Activated gamma-delta T cell (primary cell): ENCODE measurements at places on chromosomes 1 and 21.
A peak's percentile ranks its signal among the peaks of the same experiment; 100 is the strongest.

DNA sequence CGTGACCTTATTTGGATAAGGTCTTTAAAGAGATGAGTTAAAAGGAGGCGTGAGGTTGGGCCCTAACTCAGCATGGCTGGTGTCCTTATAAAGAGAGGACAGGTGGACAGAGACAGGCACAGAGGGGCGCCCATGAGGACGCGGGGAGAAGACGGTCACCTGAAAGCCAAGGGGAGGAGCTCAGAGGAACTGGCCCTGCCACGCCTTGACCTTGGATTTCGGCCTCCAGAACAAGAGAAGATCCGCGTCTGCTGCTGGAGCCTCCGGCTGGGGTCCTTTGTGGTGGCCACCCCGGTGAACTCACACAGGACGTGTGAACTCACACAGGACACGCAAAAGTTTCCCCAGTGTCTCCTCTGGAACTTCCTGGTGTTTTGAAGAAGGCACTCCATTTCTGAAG lies 122.7 kb downstream of the SIK1 start:
- DNase-seq: no peak

DNA sequence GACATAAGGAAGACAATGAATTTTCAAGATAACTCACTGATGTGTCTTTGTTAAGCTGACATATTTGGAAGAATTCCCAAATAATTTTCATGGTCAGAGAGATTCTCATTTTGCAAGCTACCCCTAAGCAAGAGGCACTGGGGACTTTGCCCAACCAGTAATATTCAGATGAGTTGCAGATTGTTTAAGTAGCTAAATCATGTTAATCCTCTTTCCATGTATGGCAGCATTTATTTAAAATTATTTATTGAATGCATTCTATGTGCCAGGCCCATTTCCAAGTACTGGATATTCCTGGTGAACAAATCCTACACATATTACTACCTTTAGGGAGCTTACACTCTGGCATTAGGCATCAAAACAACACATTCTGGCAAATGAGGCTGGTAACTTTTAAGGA lies 56.5 kb upstream of the BACH1 start:
- no peak for DNase-seq

GRCh38 chr1:179228783-179229213 lies 679 bp downstream of the ABL2 start:
- DNase-seq: peak; percentile 14

GRCh38 chr1:218778257-218779126 lies 395.2 kb upstream of the LYPLAL1 start:
- DNase-seq: no peak

GRCh38 chr1:38558055-38558454 lies 301.5 kb downstream of the RRAGC start:
- DNase-seq: no peak

DNA sequence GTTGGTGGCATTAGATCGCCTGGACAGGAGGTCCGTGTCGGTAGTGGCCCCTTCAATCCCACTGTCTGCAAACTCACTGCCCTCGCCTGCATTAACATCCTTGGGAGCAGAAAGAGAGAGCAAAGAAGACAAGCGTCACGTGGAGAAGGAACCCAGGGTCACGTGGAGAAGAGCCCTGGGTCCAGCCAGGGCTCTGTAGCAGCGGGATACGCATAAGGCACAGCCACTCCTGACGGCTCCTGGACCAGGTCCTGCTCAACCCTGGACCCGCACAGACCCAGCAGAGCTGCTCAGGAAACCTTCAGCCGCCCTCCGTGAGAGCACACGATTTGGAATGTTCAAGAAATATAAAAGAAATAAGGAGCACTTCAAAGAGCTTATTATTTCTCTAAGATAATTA lies 92.0 kb downstream of the TIAM1 start:
- DNase-seq: no peak

GRCh38 chr1:29974316-29974724 lies 738.0 kb downstream of the PTPRU start:
- DNase-seq: no peak

DNA sequence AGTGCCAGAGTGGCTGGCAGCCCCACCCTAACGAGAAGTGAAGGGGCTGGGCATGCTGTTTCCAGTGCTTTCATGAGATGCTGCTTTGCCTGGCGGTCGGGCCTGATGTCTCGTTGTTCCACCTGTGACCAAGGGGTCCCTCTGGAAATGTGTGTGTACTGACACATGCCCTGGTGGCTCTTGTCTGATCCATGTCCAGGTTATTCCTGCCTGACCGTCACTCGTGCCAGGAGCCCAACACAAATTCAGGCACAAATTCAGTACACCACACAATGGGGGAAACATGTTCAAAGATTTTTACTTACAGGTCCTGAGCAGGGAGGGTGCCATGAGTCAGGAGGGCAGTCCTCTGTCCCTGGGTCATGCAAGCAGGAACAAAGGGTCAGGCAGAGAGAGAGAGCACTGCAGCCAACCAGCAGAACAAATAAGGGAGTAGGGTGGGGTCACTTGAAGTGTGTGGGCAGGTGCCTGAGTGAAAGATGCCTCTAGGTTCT lies 76.3 kb downstream of the ADARB1 start:
- DNase-seq: no peak

DNA sequence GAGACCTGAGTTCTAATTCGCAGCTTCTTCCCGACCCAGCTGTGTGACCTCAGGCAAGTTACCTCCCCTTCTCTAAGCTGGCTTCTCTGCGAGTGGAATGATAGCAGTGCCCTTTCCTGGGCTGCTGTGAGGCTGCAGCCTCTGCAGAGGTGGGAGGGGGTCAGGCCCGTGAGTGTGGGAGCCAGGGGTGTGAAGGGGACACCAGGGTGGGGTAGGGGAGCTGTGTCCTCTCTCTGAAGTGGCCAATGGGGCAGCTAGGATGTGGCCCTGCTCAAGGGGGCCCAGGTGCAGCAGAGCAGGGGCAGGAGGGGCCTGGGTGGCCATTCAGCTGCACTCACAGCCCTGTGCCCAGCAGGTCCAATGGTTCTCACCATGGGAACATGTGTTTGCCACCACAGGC lies 24.5 kb downstream of the DMRTB1 start:
- no peak for DNase-seq

GRCh38 chr1:109818271-109818987 lies 54.7 kb upstream of the EPS8L3 start:
- no peak for DNase-seq

DNA sequence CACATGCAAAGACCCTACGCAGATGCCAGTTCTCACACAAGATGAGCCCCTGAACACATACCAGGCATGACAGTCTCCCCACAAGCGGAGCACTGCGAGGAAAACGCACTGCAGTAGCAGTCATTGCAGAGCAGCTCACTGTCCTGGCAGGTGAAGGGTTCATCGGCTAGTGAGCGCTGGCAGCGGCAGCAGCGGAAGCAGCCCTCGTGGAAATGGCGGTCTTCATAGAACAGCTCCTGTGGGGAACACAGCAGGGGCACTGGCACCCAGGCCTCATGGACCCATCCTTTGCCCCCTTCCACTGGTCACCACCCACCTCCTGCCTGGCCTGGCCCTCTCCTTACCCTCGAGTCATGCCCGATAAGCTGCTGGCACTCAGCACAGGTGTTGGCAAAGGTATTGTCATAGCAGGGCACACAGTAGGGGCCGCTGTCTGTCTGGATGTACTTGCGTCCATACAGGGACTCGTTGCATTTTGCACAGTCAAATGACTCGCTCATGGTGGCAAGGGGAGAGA lies 6.3 kb downstream of the FHL3 start:
- DNase-seq: no peak

GRCh38 chr1:246750752-246751151 lies 26.5 kb downstream of the SCCPDH start:
- no peak for DNase-seq

GRCh38 chr1:14848625-14849024 lies 250.1 kb downstream of the KAZN start:
- no peak for DNase-seq

DNA sequence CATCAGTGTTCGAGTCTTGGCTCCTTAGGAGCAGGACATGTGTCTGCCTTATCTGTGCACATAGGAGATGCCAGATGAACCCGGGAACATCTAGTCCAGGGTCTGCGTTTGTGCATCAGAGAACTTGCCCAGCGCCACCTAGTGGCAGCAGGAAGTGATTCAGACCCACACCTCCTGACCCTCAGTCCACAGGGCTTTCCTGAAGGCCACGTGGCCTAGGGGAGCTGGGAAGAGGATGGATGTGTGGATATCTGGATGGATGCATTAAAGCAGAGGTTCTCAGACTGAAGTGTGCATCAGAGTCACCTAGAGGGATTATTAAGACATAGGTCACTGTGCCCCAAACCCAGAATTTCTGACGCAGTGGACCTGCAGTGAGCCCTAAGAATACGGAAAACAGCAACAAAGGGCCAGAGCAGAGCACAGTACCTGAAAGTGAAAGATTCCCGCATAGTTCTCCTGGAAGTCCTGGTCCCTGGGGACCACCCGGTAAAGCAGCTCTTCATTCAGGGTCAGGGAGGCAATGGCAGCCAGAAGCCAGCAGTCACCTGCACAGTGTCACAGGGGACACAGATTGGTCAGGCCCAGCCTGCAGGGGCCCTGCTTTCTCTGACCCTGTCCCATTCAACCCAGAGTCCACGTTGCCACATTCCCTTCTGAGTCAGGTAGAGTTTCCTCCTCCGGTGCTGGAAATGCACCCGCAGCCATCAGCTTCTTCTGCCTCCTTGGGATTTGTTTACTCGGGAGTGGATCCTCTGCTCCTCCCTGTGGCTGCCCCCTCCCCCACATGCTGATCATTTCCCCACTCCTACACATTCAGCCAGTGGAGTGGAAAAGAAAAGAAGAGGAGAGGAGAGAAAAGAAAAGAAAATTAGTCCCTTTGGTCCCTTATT lies 37.0 kb downstream of the CAPN8 start:
- DNase-seq: no peak

- no peak for DNase-seq
Measured at GRCh38 chr1:6175411-6175828, 4.7 kb downstream of the CHD5 start.

DNA sequence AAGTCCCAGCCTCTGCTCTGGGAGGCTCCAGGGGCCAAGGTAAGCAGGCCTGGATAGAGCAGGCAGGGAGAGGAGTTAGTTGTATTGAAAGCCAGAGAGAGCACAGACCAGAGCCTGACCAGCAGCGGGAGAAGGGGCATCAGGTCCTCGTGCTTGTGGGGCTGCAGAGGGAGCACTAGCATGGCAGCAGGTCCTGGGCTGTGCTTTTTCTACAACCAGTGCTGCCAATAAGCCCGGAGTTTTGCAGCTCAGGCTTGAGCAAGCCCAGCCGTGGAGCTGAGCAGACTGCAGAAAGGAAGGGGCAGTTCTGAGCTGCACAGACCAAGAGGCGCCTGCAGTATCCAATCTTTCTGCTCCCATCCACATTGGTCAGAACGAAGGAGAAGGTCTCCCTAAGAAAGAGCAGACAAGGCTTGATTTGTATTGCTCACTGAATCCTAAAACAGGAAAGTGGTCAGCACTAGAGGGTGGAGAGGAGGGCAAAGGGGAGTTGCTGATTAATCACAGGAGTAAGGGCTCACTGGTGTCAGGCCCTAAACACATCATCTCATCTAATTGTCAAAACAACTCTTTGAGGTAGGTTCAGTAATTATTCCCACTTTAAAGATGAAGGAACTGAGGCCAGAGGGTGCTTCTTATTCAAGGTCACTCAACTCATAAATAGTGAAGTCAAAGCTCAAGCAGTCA lies 2.7 kb downstream of the DENND2D start:
- DNase-seq: no peak

- no peak for DNase-seq
Measured at GRCh38 chr1:185965870-185966269, 231.7 kb downstream of the HMCN1 start.

DNA sequence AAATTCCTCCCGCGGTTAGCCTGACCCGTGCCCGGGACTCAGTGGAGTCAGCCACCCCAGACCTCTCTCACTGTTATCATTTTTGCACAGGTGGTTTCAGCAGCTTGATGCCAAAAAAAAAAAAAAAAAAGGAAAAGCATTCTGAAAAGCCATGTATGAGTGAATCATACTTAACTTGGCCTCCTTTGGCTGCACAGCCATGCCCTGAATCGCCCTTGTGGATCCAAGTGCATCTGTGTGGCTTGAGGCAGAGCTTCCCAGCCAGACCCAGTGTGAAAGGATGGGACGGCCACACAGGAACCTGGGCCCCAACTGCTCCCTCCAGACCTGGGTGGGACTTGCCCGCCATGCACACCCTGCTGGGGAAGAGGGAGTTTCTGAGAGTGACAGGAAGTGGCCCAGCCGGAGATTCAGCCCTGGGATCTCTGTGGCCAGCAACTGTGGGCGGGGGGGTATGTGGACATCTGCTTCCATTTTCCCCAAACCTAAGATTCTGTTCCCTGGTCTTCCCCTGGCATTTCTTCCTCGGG lies 8.6 kb downstream of the YBEY start:
- no peak for DNase-seq

GRCh38 chr1:91617285-91617765 lies 116.7 kb downstream of the CDC7 start:
- no peak for DNase-seq

DNA sequence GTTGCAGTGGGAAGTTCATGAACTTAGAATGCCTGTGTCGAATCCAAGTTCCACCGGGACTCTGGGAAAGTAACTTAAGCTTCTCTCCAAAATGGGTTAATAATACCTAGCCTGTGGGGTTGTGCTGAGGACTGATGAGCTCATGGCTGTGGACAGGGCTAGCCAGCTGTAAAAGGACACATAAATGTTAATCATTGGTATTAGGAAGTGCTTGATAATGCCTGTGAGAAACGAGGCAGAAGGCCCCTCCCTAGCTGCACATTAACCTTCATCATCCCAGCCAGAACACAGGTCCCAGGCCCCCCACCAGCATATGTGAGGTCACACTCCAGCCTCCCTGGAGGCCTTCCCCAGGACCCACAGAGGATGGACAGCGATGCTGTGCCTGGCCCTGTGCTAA lies 789 bp upstream of the GJB4 start:
- no peak for DNase-seq

- DNase-seq: no peak
Measured at GRCh38 chr1:182601913-182602312, 2.3 kb downstream of the RGS16 start.

GRCh38 chr1:8456991-8457390 lies 139.1 kb downstream of the SLC45A1 start:
- DNase-seq: no peak

- DNase-seq: no peak
Measured at GRCh38 chr1:48943393-48943792, 166.7 kb upstream of the BEND5 start.

GRCh38 chr1:63721531-63722189 lies 52.2 kb upstream of the ROR1 start:
- DNase-seq: no peak

- no peak for DNase-seq
Measured at GRCh38 chr1:96296991-96297390, 424.6 kb upstream of the PTBP2 start.

GRCh38 chr21:15243406-15243805 lies 178.6 kb upstream of the NRIP1 start:
- DNase-seq: no peak

DNA sequence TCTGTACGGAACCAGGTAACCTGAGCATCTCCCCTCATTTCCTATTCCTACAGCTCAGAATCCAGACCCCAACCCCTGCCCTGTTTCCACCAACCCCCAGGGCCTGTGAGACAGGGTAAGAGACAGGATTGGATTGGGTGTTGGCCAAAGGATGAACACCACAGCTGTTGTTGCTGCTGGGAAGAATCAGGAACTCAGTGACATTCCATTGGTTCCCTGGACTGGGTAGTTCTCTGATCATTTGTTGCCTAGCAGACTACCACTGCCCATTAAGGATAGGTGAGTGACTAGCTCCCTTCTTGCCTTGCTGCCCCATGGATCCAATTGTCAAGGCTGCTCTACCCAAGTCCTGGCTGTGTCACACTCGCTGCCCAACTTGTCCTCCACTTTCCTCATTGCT lies 10.0 kb downstream of the NCSTN start:
- no peak for DNase-seq
